Suppressor macrophage treated with lipopolysaccharide for 4 hours (primary cell): ENCODE measurements at places on chromosomes 6 and 20.

DNA sequence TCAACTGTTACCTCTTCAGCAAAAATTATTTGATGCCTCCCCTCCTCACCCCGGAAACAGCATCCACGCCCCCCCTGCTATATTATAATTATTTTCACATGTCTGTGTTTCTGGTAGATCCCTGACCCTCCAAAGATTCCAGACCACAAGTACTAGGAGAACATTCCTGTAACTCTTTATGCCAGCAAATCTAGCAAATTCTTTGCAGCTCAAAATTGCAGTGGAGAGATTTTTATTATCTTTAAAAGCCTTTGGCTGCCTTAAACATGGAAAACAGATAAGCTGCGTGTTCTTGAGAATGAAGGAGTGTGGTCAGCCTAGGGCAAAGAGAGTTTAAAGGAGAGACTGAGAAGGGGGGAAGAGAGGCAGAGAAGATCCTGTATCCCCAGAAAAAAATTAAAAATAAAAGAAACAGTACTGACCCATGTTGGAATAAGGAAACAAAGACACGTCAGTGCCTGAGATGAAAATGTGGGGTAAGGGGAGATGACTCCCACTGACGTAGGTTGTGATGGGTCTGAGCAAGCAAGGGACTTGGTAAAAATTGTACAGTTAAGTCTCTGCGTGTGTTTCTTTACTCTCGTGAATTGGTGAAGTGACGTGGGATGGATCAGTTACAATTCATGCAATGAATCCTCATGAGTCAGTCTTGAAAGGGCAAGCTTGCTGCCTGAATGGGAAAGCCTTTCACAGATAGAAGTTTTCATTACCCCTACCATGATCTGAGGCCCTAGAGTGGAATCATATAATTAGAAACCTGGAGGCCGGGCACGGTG, 8.3 kb downstream of the ID4 start:
- DNase-seq = no peak

DNA sequence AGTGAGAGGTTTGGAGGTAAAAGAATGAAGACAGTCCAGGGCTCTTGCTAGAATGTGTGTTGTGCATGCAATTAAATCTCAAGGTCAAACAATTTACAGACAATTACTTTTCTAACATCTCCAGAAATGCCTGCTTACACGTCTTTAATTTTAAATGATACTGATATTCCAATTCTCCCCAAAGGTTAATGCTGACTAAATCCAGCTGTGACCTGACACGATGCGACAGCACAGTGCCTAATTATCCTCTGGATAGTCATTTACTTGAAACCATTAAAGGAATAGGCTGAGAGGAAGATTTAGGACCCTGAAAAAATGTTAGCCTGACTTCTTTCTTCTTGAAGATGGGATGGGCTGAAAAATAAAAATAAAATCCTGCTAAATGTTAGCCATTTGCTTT, 178.2 kb upstream of the MMS22L start:
- DNase-seq = no peak

DNA sequence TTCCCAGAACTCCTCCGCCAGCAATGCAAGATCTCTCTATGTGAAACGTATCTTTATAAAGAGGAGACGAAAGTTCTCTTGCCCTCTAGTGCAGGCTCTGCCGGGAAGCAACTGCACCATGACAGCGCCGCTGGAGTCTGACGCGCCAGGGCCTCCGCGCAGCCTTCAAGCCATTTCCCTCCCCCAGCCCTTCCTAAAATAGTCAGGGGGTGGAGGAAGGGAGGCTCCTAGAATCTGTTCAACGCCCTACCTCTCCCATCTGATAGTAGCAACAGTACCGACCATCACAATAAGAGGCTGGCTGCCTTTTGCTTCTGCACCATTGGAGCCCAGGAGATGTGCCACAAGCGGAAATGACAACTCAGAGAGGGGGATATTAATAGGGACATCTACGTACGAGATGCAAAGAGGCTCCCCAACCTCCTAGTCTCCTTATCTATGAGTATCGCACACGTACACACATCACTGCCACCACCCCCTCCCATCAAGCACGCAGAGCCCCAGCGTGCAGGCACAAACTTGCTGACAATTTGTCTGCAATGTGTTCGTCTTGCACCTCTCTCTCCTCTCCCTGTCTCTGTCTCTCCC, 1.0 kb downstream of the SYNE1 start:
- no peak for DNase-seq

GRCh38 chr6:35677456-35677855, 11.3 kb downstream of the FKBP5 start:
- DNase-seq = no peak

GRCh38 chr6:86031713-86032112, 389.0 kb upstream of the SYNCRIP start:
- DNase-seq = no peak

- no peak for DNase-seq
Observed at GRCh38 chr20:2826655-2827054, 10.5 kb downstream of the TMEM239 start.

- no peak for DNase-seq
Observed at GRCh38 chr20:63502671-63503172, 3.8 kb upstream of the EEF1A2 start.

- DNase-seq = no peak
Observed at GRCh38 chr6:34658605-34659265, 37.8 kb downstream of the ILRUN start.

DNA sequence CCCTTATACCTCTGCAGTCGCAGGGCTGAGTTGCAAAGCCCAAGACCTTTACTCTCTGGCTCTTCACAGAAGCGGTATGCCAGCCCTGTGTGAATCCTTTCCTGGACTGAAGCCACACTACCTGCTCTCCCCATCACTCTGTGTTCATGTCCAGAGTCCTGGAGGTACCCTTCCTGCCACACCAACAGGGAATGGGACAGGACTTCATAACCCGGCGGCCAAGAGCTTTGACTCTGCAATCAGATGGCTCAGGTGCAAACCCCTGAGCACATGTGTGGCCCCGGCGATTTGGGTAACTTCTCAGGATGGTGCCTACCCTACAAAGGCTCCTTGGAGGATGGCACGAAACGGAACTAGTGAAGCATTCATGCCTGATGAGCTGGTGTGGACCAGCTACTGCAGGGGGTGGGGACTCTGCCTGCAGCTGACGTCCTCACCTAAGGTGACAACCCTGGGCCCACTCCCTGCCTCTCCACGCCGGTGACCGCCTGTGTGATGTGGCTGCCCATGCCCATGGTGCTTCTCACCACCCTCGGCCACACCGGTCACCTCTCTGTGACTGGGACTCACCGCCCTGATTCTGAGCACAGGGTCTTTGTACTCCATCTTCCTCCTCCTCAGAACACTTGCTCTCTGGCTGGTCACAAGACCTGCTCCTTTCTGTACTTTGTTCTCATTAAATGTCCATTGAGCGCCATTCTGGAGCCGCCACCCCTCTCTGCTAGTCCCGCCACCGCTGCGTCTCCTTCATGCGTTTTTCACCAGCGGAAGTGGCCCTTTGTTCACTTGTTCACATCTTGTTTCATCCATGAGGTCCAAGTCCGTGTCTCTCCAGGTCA, 116.7 kb downstream of the SULF2 start:
- no peak for DNase-seq

GRCh38 chr20:36895036-36895435, 19.1 kb downstream of the TLDC2 start:
- no peak for DNase-seq

DNA sequence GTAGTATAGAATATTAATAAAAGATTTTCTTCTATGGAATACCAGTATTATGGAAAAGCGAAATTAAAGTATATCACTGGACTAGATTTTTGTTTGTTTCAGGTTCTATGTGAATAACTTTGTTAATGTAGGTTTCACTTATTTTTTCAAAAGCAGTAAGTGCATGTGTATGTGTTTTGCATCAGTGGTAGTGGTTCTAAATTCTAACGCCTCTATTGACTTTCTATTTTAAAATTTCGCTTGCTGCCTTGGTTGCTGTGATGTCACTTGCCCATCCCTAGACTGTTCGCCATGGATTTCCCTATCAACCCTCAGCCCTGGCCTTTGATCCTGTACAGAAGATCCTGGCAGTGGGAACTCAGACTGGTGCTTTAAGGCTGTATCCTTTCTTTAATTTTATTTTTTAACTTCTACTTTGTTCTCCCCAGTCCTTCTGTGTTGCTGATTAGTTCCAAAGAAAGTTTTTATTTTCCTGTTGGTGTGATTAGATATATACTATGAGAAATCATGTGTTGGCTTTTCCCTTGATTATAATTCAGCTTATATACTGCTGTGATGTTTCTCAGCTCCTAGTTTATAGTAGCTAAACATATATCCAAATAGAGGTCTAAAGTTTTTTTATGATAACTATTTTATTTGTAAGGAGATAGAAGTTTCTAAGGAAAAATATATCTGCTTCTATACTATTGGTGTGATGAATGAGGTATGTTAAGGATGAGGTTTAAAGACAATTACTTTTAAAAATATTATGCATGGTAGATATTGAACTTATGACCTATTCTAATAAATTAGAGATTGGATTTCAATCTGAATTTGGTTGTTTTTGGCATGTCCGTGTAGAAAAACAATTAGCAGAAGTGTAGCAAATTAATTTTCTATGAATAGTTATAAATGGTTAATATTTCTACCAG, 1.7 kb downstream of the STXBP5 start:
- DNase-seq = peak; percentile 12

- DNase-seq = peak; percentile 27
Observed at GRCh38 chr6:2222275-2222842, 23.0 kb downstream of the GMDS start.

- no peak for DNase-seq
Observed at GRCh38 chr6:100512203-100512862, 47.6 kb upstream of the SIM1 start.

- DNase-seq = no peak
Observed at GRCh38 chr20:49151436-49151835, 36.7 kb downstream of the STAU1 start.
